ENCODE measurements at places on chromosomes 16 and 17.

GRCh38 chr16:50270510-50271147 lies 4.3 kb downstream of the ADCY7 start:
- DNase-seq = no peak

DNA sequence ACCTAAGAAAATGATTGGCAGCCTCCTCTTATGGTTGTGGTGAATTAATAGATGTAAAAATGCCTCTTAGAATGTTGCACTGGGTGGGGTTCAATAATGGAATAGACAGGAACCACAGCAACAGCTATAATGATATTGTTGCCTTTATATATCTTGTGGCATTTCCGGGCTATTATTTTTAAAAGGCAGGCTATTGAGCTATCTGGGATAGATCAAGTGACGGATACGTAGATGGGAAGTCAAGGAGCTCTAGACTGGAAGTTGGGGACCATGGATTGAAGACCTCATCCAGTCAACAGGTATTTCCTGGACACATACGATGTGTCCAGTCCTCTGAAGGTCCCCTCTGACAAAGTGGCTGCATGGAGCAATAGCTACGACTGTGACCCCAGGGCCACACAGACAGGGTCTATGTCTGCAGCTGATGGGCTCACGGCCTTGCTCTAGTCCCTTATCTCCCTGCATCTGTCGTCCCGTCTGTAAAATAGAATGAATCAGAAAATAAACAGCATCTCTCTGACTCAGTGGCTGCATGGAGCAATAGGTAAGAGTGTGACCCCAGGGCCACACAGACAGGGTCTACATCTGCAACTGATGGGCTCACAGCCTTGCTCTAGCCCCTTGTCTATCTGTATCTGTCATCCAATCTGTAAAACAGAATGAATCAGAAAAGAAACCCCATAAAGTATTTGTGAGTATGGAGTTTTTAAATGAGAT lies 117.7 kb upstream of the FOXF1 start:
- DNase-seq = no peak

DNA sequence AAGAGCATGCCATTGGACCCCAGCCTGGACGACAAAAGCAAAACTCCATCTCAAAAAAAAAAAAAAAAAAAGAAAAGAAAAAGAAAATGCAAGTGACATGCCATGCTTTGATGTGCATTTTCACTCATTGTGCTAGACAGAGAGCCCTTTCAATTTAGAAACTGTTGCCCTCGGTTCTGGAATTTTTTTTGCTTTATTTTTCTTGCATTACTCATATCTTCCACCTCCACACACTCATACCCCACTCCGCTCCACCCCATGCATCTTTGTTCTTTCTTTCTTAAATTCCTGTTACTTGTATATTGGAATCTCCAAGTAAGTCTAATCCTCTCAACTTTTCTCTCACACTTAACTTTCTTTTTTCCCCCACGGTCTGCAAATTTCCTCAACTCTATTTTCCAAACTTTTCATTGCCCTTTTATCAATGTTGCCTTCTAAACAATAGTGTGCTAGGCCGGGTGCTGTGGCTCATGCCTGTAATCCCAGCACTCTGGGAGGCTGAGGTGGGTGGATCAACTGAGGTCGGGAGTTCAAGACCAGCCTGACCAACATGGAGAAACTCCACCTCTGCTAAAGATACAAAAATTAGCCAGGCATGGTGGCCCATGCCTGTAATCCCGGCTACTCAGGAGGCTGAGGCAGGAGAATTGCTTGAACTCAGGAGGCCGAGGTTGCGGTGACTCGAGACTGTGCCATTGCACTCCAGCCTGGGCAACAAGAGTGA lies 16.8 kb upstream of the SUZ12 start:
- no peak for DNase-seq

- no peak for DNase-seq
Measured at GRCh38 chr17:10737168-10737622, 7.4 kb upstream of the TMEM220 start.

GRCh38 chr17:50945779-50946222 lies 79.6 kb upstream of the TOB1 start:
- no peak for DNase-seq

DNA sequence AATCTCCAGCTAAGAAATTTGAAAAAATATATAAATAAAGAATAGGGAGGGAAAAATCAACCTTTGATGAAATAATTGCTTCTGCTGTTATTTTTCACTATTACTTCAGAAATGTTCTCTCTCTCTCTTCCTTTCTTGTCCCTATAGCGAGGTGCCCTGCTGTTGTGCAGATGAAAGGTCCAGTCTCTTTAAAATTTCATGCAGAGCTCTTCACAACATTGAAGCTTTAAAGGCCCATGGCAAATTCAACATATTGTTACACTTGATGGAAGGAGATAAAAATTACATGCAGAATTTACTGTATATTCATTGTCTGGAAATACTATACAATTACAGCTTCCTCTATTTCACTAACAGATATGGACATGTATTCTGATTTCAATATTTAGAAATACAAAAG lies 86.4 kb upstream of the PSMD7 start:
- DNase-seq = no peak

DNA sequence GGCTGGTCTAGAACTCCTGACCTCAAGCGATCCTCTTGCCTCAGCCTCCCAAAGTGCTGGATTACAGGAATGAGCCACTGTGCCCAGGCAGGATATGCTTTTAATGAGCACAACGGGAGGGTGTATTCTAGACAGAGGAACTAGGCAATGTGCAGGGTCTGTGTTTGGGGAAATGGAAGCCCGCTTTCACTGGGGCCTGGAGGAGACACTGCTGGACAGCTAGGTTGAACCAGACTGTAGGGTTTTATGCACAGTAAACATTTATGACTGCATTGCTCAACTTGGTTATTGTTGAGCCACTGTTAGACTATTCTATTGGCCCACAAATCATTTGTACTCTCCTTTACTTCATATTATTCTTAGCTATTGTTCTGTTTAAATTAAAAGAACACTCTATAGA lies 10.2 kb upstream of the SIAH1 start:
- no peak for DNase-seq

- no peak for DNase-seq
Measured at GRCh38 chr17:77590951-77591735, 367.4 kb upstream of the TNRC6C start.

DNA sequence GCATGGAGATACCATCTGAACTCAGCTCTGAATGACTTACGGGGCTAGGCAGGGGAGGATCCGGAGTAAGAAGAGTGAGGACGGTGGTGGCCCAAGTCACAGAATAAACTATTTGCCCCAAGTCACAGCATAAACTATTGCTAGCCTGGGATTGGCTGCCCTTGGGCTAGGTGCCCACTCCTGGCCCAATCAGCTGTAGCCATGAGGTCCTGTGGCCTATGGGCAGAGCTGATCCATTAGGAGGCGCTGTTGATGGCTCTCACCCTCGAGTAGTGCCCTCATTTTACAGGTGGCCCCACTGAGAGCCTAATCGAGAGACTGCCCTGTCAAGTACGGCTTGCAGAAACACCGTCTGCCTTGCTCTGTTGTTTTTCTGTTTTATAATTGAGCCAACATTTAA lies 62.3 kb upstream of the ZNF423 start:
- no peak for DNase-seq

DNA sequence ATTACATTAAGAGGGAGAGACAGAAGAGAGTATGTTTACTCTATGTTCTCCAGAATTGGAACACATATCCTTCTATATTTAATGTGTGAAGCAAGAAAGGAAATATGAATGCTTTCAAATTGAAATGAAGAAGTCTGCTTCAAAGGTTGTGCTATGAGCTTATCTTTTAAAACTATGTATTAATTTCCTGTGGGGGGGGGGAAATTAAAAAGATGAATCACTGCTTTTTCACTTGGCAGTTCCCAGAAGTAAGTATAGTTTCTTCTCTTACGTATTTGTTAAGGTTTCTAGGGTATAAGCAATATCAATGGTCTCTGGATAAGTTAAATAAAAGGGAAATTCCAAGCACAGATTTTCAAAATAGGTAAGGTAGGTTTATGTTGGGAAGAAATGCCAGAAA lies 7.0 kb downstream of the TERF2 start:
- DNase-seq = no peak

DNA sequence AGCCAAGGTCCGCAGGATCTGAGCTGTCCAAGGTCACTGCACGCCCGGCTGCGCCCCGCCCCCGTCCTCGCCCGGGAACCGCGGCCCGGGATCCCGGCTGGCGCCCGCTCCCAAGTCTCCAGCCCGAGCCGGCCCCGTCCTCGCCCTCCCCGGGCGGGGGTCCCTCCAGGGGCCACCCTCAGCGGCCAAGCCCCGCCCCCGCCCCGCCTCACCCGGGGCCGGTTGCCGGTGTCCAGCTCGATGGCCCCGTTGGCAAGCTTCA lies 216 bp downstream of the VPS9D1 start:
- no peak for DNase-seq

Measured in stimulated activated CD8-positive, alpha-beta memory T cell treated with anti-CD3 and anti-CD28 coated beads, Interleukin-4, amount 100 ng/mL, for 1 hour (primary cell).